A172 (cell line): ENCODE measurements at places on chromosomes 4 and X.

GRCh38 chr4:77742054-77742453 is 77.1 kb downstream of the CNOT6L start:
- no peak for DNase-seq

DNA sequence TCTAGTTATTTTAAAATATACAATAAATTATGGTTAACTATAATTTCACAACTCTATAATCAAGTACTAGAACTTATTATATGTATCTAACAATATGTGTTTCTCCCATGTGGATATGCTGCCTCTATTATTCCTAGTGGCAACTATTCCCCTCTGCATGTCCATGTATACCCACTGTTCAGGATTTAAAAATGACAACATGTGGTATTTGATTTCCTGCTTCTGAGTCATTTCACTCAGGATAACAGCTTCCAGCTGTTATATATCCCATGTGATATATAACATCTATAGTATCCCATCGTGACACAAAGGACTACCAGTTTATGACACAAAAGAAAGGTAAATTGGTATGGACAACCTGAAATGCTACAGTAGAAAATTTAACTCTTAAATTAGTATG is 167.4 kb upstream of the TACR3 start:
- peak; percentile 10 for DNase-seq

DNA sequence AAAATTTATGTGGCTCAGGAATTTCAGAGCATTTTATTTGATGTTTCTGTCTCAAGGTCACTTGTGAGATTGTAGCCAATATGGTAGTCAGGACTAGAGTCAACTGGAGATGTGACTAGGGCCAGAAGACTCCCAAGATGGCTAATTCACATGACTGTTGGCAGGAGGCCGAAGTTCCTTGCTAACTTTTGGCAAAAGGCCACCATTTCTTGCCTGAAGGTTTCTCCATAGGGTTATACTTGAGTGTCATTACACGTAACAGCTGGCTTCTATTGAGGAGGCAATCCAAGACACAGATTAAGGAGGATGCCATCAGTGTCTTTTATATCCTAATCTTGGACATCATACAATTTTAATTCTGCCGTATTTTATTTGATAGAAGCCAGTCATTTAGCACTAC is 162.3 kb upstream of the MAOA start:
- no peak for DNase-seq

DNA sequence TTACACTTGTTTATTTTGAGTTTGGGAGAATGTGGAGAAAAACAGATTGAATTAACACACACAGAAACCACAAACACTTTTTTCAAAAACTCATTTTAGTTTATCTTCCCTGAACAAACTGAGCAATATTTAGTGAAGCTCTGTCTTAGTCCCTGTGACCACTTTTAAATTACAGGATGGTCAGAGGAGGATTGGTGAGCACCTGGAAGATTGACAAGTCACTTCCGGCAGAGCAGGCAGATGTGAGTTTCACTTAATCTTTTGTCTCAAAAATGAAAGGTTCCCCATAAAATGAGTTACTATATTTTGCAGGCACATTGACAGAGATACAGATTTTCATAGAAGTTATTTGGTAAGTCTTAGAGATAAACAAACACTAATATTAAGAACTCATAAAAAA is 970.1 kb downstream of the ADGRL3 start:
- DNase-seq: no peak

DNA sequence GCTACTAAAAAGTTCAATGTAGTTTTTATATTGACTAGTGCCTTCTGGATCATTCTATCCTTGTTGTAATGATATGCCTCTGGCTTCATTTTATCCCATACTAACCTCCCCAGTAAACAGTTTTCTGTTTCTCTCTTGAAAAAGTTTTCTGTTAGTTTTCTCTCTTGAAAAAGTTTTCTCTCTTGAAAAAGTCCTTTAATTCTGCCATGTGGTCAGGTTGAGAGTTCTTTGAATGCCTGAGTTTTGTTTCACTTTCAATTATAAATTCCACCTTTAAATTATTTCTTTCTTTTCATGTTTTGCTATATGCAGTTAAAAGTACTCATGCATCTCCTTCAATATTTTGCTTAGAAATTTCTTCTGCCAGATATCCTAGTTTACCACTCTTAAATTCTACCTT is 1139.6 kb downstream of the STPG2 start:
- no peak for DNase-seq

GRCh38 chr4:55610381-55610780 is 18.3 kb upstream of the PDCL2 start:
- DNase-seq: no peak

GRCh38 chr4:1356181-1356998 is 9.4 kb downstream of the UVSSA start:
- peak; percentile 25 for DNase-seq

DNA sequence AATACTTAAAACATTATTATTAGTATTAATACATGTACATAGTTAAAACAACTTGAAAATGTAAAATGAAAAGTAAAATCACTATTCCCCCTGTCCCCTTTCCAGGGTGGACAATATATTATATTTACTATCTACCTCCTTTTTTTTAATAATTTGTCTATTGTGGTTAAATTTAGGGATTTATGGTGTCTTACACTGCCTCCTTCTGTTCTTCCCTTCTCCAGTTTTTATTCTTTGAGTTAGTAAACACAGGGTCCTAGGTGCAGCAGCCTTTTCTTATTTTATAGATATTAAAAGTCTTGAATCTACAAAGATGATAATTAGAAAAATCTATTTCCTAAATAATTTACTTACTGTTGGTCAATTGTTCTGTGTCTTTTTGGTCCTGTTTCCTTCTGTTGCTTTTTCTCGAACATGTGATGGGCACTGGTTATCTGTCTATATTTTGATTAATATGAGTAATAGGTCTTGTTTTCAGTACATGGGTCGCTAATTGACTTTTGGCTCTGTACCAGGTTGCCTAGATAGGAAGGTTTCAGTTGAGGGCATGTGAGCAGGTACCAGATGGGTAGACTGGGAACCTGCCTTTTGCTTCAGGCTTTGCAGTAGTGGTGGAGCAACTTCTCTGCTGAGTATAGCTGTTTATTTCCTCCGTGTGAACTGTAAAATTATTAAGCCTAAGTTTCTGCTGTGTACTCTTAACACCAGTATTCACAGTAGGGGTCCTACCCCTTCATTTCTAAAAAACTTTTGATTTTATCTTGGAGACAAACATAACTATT is 1.1 kb downstream of the NUDT9 start:
- DNase-seq: no peak

GRCh38 chr4:71254451-71255012 is 84.3 kb upstream of the SLC4A4 start:
- no peak for DNase-seq

- no peak for DNase-seq
Observed at GRCh38 chr4:148077581-148077980, 345.7 kb downstream of the ARHGAP10 start.

DNA sequence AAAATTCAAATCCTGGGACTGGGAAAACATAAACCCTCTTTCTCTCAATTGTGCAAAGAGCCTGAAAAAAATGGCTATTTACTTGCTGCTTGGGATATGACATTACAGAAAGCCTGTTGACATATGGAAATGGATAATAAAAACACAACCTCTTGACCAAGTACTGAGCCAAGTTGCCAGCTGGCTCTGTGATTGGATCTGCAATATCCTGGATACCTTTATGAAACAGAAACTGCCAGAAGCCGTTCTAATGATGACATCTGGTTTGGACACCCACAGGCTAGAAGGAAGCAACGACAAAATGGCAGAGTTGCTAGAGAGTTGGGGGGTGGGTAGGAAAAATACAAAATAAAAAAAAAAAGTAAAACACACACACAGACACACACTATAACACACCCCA is 481.4 kb downstream of the FAT4 start:
- no peak for DNase-seq
